Kidney (tissue), 22 donors: ENCODE measurements at places on chromosomes 4 and X. TPM values are rescaled to one million over a fixed set of nuclear protein-coding genes. Genes with fewer than 3 reads are reported as not detected.

- H3K36me3 ChIP-seq, result no peaks in the 10 kb centered on the region
- H3K27ac ChIP-seq, result no peak overlapping the region
- no peaks in the 10 kb centered on the region for H3K4me1 ChIP-seq
- H3K27me3 ChIP-seq, result peaks cover 88% of the 10 kb centered on the region
These were observed 15.3 kb downstream of the HAND2 start for GRCh38 chr4:173514641-173515217.

- no peak overlapping the region for H3K4me3 ChIP-seq
- no peaks in the 10 kb centered on the region for H3K4me1 ChIP-seq
- no peak for DNase-seq
- H3K36me3 ChIP-seq, result no peaks in the 10 kb centered on the region
- no peaks in the 10 kb centered on the region for H3K27me3 ChIP-seq
These were observed 58.1 kb upstream of the HOPX start for GRCh38 chr4:56739066-56739777.

GRCh38 chrX:101595739-101596419 is 21.9 kb downstream of the ARMCX6 start:
- H3K4me3 ChIP-seq, result no peak overlapping the region
- no peaks in the 10 kb centered on the region for H3K27me3 ChIP-seq
- H3K27ac ChIP-seq, result no peak overlapping the region
- no peak for DNase-seq
- no peaks in the 10 kb centered on the region for H3K36me3 ChIP-seq
- no peaks in the 10 kb centered on the region for H3K4me1 ChIP-seq

- H3K36me3 ChIP-seq, result no peaks in the 10 kb centered on the region
- H3K4me1 ChIP-seq, result no peaks in the 10 kb centered on the region
- H3K4me3 ChIP-seq, result no peak overlapping the region
- no peak for DNase-seq
These were observed 109.4 kb upstream of the CBLL2 start for GRCh38 chrX:22163326-22163725.

DNA sequence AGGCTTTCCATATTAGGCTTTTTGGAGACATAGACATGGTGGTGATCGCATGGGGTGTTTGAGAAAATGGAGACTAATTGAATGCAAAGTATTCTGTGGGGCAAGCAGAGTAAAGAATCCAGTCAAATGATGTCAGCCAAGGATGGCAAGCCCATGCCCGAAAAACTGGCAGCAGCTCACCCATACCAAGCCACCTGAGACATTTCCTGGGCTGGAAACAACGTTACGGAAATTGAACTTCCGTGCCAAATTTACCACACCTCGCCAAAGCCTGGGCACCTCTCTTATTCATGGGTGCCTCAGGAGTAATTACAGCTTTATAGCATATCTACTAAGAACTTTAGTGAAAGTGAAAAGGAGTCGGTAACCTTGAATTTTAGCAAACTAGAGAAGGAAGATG is 166.4 kb downstream of the CBR4 start:
- no peak overlapping the region for H3K4me3 ChIP-seq
- H3K27me3 ChIP-seq, result no peaks in the 10 kb centered on the region
- H3K36me3 ChIP-seq, result no peaks in the 10 kb centered on the region
- no peak overlapping the region for H3K27ac ChIP-seq

GPR50 gene
- not detected for total RNA-seq
